ENCODE measurements at places on chromosomes 6 and 20. TPM values are rescaled to one million over a fixed set of nuclear protein-coding genes. Genes with fewer than 3 reads are reported as not detected.

RPN2 gene
- total RNA-seq, result 462 TPM

HLA-DOB gene
- 0.10 TPM for total RNA-seq

SLC22A23 gene
- 4.2 TPM for total RNA-seq

MUC22 gene
- not detected for total RNA-seq

TSBP1 gene
- not detected for total RNA-seq

SAMD3 gene
- total RNA-seq, result 9.3 TPM

FAM217A gene
- total RNA-seq, result not detected

GABRR1 gene
- not detected for total RNA-seq

CEP57L1 gene
- 20.9 TPM for total RNA-seq
